RCC 7860 (cell line): ENCODE measurements at places on chromosomes 1 and 21.

GRCh38 chr1:192270398-192270797, 46.4 kb upstream of the RGS21 start:
- DNase-seq: no peak

DNA sequence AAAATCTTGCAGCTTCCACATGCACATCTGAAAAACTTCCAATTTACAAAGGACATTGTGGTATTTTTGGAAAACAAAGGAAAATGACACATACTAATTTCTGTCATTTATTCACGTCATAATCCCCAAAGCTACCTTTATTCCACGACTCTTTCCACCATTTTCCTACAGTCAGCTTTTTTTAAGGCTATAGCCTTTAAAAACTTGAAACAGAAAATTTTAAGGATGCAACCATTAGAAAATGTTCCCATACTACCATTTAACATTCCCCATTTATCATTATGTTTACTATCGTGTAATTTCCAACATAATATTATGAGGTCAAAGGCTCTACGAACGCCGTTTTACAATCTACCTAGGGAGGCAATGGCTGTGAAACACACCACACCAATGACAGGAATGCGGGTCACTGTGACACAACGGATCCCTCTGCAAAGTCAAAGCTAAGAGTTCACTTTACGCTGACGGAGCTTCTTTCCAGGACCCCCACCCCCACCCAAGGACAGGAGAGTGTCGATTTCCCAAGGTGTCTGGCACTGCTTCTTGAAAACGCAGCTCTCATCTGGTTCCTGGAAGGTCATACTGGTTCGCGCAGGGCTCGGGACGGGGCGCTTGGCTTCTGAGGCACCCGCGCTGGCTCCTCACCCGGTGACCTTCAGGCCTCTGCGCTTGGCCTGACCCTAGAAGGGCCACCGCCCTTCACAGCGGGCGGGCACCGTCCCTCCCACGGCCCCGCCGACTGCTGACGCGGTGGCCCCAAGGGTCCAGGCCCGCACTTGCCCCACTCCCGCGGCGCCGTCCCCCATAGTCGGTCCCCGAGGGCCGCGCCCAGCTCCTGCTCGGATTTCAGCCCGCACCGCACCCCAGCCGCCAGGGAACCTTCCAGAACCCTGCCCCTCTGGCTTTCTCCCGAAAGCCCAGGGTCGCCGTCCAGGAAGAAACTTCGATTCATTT, 50.5 kb upstream of the ATF3 start:
- no peak for DNase-seq

- no peak for DNase-seq
Measured at GRCh38 chr1:58824753-58825389, 41.0 kb upstream of the JUN start.

DNA sequence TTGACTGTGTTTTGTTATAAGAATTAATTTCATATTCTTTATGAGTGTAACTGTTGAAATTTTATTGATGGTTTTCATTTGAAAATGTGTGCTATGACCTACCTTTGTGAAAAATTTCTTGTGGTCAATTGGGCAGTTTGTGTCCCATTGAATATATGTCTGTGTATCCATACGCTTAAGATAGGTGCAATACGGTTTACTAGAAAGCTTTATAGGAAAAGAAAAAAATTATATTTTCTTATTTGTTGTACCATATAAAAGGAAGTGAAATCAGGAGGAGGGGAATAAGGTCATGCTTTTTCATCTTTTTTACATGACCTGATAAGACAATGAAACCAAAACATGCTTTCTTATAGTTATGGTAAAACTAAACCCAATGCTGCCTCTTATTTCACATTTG, 807.7 kb downstream of the USP25 start:
- no peak for DNase-seq

DNA sequence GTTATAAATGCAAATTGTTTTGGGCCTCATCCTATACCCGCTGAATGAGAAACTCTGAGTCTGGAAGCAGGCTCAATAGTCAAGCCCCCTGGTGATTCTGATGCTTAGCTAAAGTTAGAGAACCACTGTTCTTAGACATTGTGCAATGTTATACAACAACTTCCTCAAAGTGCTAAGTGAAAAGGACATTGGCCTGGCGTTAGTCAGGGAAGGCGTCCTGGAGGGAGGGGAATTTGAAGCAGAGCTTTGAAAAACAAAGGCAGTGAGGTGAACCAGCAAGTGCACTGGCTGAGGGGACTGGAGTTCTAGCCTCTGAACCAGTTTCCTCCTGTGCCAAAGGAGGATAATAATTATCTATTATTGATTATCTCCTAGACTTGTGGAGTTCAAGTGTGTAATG, 5.1 kb downstream of the CD1D start:
- DNase-seq: no peak

DNA sequence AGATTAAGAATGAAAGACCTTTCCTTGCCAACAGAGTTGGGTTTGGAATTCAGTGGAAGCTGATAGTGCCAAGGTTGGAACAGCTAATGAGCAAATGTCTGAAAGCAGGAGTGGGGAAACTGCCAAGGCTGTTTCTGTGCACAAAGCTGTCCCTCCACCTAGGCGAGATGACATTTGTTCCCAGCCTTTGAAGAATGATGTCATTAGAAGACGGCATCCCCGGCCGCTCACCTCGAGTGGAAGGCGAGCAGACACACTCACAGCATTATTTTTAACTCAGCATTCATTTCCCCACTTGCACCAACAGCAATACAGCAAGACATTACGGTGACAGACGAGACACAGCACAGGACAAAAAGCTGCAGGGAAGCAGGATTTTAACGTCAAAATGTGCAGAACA, 463.9 kb downstream of the PCP4 start:
- DNase-seq: no peak

- no peak for DNase-seq
Measured at GRCh38 chr1:51472359-51472758, 46.7 kb downstream of the EPS15 start.

DNA sequence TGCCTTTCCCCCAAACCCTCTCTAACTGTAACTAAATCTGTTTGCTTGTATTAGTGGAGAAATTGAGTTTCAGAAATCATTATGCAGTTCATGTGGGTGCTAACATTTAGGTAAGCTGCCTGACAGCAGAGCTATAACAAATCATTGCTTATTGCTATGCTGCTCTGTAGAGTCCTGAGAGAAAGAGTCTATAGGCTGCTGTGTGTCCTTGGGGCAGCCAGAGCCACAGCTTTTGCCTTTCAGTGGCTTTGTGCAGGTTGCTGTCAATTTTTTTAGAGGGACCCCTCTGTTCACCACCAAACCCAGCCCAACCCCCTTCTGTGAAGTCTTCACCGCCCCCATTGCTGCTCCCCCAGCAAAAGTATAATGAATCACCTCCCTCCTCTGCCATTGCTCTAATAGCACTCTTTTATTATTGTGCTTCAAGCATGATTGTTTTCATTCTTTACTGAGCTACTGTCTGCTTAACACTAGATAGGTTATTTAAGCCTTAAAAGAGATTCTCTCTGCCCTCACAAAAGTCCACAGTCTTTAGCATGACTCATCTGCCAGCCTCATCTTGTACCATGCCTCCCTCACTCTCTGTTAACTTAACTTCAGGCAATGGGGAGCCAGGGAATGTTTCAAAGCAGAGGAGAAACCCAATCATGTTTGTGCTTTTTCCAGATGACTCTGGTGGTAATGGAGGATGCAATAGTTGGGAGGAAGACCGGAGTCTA, 38.6 kb downstream of the DIRAS3 start:
- DNase-seq: no peak

- DNase-seq: no peak
Measured at GRCh38 chr1:36971852-36972618, 62.3 kb downstream of the GRIK3 start.

DNA sequence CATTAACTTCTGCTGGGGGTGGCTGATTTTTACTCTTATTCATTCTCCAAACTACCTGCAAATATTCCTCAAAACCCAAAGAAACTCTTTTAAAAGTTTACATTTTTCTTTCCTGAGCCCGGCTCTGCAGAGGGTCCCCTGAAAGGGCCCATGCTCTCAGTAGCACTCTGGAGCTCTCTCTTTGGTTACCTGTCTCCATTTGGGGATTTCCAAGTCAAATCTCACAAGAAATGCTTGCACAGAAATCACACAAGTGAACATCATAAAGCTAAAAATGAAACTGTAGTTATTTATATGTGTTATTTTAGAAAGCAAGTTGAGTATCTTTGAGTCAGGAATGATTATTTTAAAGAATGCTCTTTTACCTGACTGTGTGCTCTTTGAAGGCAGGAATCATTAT, 174.5 kb upstream of the PLXNA2 start:
- no peak for DNase-seq

- no peak for DNase-seq
Measured at GRCh38 chr1:44239961-44240371, 26.7 kb downstream of the DMAP1 start.

DNA sequence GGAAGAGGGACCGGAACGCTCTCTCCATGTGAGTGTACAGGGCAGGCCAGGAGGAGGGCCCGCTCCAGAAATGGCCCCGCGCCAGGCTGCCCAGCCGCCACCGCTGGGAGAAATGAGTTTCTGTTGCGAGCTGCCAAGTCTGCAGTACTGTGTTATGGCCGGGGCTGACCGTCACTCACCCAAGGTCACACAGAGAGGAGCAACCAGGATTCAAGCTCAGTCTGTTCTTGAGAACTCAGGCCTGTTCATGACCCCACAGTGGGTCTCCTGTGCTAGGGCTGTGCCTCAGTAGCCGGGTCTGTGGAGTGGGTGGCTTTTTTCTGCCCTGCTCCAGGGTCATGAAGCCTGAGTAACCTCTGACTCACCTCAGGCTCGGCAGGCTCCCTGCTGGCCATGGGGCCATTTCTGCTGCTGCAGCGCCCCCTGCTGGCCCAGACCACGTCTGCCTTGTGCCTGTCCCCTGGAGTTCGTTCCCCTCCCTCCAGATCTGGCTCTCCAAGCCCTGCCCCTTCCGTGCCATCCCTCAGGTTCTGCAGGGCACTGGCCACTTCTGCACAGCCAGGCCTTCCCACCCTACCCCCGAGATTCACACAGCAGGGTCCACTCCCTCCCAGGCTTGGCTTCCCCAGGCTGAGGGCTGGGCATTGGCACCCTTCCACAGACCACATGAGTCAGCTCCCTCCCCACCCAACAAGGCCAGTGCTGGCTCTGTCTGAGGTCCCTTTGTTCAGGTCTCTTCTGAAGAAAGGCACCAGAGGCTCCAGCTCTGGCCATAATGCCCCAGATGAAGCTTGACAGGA, 51.8 kb downstream of the EDN2 start:
- DNase-seq: peak; percentile 97

- DNase-seq: no peak
Measured at GRCh38 chr1:203190949-203191348, 4.4 kb upstream of the CHI3L1 start.

DNA sequence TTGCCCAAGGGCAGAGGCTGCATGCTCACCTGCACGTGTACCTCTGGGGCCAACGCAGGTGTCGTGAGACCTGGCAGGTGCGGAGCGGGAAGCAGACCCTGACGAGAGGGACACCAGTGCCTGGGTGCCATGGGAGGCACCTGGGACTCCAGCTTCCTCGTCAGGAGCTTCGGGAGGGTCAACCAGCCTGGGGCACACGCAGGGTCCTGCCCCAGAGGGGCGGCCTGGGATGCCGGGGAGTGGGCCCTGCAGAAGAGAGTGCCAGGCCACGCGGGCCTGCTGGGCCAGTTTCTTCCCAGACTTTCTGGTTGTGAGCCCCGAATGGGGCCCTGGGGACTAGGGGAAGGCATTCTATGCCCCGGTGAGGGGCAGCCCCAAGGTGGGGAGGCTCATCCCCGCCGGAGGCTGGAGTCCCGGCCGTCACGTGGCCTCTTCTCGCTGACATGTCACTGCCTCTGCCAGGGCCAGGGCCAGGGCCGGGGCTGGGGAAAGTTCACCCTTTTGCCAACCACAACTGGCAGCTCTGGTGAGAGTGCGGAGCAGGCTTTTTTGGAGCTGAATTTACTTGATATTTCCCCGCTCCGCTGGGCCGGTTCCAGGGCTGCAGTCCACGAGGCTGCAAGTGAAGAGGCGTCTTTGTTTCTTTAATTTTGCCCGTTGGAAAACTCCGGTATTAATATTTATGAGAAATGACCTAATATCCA, 38.5 kb upstream of the ACTRT2 start:
- DNase-seq: no peak

DNA sequence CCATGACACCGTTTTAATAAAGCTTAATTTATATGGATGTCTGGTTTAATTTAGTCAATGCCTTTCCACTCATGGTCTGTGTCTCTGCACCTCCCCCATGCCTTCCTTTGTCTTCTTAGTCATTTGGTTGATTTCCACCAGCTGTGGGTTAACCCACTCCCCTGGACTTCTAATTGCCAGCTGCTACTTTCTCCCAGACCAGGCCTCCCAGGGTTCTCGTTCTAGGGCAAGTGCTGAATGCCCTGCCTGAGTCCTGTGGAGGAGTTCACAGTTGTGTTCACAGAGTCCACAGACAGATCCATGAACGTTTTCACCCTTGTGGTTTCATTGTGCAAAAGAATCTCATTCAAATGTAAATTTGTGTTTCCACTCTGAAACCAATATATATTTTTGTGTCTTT, 243.4 kb downstream of the NUF2 start:
- no peak for DNase-seq

DNA sequence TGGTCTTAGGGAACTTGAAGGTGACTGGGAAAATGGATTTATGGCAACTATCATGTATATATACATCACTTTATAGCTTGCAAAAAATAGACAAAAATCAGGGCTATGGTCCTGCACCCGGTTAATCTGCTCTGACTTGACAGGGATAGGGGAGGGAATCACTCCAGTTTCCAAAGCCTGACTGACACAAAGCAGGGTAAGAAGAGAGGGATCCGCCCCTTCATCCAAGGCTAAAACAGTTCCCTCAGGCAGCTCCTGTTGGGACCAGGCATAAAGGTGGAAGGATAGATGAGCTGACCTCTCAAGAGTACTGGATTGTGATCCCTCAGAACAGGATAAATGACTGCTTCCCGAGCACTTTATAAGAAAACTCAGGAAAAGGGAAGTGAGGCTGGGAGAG, 1.4 kb downstream of the PBXIP1 start:
- DNase-seq: no peak

- DNase-seq: no peak
Measured at GRCh38 chr1:163263818-163264655, 57.7 kb upstream of the NUF2 start.

GRCh38 chr1:62433861-62434617, 2.8 kb upstream of the USP1 start:
- DNase-seq: no peak

GRCh38 chr1:170162459-170163246, 16.9 kb downstream of the NTMT2 start:
- peak; percentile 69 for DNase-seq

- no peak for DNase-seq
Measured at GRCh38 chr21:37393030-37393429, 26.5 kb downstream of the DYRK1A start.

GRCh38 chr1:11602424-11602823, 51.8 kb downstream of the FBXO2 start:
- no peak for DNase-seq
